ENCODE measurements at places on chromosomes 16 and 17. TPM values are rescaled to one million over a fixed set of nuclear protein-coding genes. Genes with fewer than 3 reads are reported as not detected.

Gene CTRB1
- not detected for total RNA-seq

Gene MEIOC
- not detected for total RNA-seq

Gene CORO6
- 1.2 TPM for total RNA-seq

Gene KRT14
- 0.38 TPM for total RNA-seq

Gene MT1F
- total RNA-seq, result 2.1 TPM

Gene CNTD1
- total RNA-seq, result not detected

Gene GUCY2D
- not detected for total RNA-seq

Gene DRC3
- 7.8 TPM for total RNA-seq

Gene PLCG2
- 6.0 TPM for total RNA-seq

Gene PERCC1
- total RNA-seq, result not detected

- no peak for DNase-seq
Measured at GRCh38 chr17:2749058-2749783, at the start of gene CCDC92B. Gene CCDC92B (minus strand): TSS chr17:2749652. CDS start chr17:2735145, 14,507 bp downstream.

DNA sequence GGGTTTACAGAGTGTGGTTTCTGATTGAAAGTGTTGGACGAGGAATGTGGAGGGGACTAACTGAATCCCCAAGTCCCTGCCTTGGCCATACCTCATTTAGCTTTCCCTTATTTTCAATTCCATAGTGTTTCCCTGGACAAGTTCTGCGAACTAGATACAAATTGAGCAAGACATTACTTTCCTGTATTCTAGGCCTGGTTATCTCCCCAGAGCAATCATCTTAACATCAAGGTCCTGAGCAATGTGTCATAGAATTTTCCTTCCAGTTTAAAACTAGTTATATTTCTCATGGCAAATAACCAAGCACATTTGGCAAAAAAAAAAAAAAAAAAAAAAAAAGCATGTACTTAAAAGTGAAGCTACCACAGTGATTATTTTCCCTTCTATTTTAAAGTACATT lies 330.1 kb downstream of the CDH11 start:
- no peak for DNase-seq

GRCh38 chr17:50627782-50628601 lies 6.7 kb upstream of the ABCC3 start:
- DNase-seq, result no peak

DNA sequence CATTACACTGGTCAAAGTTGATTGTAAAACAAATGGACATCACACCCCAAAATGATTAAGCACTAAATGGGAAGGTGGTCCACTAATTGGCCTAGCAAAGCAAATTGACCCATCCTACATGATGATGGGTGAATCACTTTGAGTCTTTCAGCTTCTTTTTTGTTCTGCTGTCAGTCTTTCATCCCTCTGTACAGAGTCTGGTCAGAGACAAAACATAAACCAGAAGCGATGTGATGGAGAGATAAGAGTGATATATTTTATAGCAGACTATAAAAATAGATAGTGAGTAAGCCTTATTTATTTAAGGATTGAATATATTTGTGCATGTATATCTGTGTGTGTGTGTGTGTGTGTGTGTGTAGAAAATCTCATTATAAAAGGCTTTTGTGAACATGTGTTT lies 618.4 kb upstream of the SOX9 start:
- no peak for DNase-seq

- DNase-seq, result no peak
Measured at GRCh38 chr17:7211491-7212273, 8.0 kb downstream of the DLG4 start.

GRCh38 chr17:61474235-61474927 lies 22.2 kb downstream of the TBX4 start:
- DNase-seq, result no peak

GRCh38 chr16:67539691-67540635 lies 11.3 kb downstream of the RIPOR1 start:
- DNase-seq, result no peak

GRCh38 chr17:67615736-67616135 lies 102.0 kb upstream of the NOL11 start:
- no peak for DNase-seq

DNA sequence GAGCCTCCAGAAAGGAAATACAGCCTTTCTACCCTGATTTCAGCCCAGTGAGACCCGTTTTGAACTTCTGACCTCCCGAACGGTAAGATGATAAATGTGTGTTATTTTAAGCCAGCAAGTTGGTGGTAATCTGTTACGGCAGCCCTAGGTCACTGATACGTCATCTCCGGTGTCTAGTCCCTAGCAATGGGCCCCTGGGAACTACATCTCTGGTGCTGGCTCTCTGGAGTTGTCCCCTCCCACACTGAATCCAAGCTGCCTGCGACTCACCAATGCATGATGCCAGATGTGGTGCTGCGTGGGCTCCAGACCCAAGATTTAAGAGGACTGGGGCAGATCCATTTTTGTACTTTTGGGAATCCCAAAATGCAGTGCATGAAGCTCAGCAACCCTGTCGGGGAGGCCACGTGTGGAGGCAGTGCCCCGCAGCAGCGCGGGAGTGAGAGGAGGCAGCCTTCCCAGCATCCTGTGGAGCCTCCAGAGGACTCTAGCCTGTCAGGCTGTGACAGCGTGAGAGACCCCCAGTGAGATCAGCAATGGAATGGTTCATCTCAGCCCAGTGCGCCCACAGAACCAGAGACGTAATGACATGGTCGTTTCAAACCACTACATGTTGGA lies 43.6 kb upstream of the USP7 start:
- DNase-seq, result no peak

GRCh38 chr17:48439875-48440505 lies 10.0 kb upstream of the SKAP1 start:
- no peak for DNase-seq

GRCh38 chr16:85458968-85459367 lies 154.2 kb upstream of the GSE1 start:
- peak; percentile 28 for DNase-seq

GRCh38 chr16:75011634-75012307 lies 12.9 kb downstream of the ZNRF1 start:
- DNase-seq, result no peak

GRCh38 chr16:49203361-49203760 lies 78.3 kb downstream of the CBLN1 start:
- DNase-seq, result no peak

GRCh38 chr16:85816159-85816558 lies 16.7 kb downstream of the COX4I1 start:
- no peak for DNase-seq

- no peak for DNase-seq
Measured at GRCh38 chr17:67467500-67468455, 90.7 kb downstream of the PITPNC1 start.

- DNase-seq, result no peak
Measured at GRCh38 chr16:78609402-78610274, 510.2 kb downstream of the WWOX start.

- no peak for DNase-seq
Measured at GRCh38 chr16:55204069-55204468, 119.9 kb upstream of the IRX6 start.
